ENCODE measurements at places on chromosomes 1 and 21.

GRCh38 chr1:80023358-80023757 is 1016.8 kb upstream of the ADGRL4 start:
- DNase-seq: no peak

DNA sequence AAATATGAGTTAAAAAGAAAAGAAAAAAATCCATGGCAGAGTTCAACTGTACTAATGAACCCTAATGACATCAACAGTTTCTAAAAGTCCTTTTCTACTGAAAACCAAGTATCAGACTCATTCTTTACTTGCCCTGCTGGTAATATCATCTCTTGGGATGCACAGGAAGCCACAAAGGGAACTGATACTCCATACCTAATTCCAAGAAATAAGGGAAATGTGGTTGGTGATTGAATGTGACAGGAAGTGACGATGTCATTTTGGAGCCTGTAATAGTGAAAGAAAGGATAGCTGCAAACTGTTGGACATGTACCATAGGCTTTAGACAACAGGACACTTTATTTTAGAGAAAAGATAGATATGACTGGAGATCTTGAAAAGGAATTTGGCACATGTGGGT is 98.7 kb upstream of the VAV3 start:
- DNase-seq: no peak

- DNase-seq: no peak
Observed at GRCh38 chr1:241406421-241406820, 49.4 kb upstream of the RGS7 start.

DNA sequence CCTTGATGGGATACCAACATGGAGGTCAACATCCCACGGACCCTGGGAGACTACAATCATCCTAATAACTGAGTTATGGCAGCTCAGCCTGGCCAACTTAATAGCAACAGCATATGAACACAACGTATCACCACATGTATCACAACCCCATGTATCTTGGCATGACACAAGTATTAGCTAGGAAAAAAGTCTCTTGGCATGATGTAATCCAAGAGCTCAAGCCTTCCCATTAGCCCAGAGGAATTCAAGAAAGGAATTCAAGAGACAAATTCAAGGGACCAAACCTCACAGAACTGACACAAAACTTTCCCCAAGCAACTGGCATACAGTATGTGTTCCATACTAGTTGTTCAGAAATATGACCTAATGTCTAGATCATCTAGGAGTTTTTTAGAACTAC is 100.9 kb upstream of the HMGB4 start:
- no peak for DNase-seq

DNA sequence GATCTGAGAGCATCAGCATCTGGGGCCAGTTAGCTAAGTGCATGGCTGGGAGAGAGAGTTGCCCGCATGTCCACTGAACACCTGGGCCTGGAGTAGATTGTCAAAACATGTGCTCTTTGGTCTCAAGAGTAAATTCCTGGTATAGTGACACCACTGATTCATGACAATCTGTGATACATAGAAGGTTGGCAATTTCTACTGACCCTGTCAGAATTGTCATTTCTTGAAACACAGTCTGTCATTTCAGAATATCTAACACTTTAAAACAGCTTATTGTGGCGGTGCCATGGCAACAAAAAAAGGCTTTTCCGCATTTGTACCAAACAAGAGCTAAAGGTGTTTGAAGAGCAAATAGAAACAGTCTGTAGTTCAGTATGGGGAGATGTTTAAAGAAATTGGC is 186.4 kb upstream of the FAM78B start:
- DNase-seq: no peak

GRCh38 chr1:160747717-160748116 is 8.7 kb downstream of the SLAMF7 start:
- DNase-seq: no peak
